ENCODE measurements at places on chromosomes 2 and 18.

- peak; percentile 29 for DNase-seq
These were observed 453 bp downstream of the CABLES1 start for GRCh38 chr18:23135550-23136325.

DNA sequence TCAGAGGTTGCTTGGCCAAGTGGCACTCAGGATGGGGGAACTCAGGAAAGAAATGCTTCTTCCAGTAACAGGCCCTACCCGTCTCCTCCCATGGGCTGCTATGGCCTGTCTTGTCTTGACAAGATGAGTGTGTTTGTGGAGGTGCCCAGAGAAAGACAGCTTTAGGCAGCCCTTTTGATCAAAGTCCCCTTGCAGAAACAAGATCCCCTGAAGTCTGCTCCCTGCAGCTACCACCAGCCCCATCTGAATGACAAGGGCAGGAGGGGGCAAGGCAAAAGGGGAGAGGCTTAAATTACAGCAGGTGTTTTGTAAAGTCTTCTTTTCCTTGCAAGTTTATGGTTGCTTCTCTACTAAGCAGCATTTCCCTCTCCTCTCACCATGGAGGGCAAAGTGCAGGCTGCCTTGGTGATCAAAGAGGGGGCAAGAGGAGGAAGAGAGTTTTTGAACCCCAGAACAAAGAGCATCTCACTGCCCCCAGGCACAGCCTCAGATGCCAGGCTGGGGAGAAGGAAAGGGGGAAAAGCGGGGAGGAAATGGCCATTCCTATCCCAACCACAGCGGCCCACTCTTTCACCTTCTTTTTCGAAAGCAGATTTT, 6.7 kb downstream of the EVA1A start:
- DNase-seq: no peak

- DNase-seq: no peak
These were observed 86.5 kb upstream of the UGP2 start for GRCh38 chr2:63755216-63755615.

GRCh38 chr2:136110526-136110925, 7.4 kb downstream of the CXCR4 start:
- no peak for DNase-seq

GRCh38 chr2:196535742-196536141, 103.8 kb upstream of the CCDC150 start:
- DNase-seq: no peak

DNA sequence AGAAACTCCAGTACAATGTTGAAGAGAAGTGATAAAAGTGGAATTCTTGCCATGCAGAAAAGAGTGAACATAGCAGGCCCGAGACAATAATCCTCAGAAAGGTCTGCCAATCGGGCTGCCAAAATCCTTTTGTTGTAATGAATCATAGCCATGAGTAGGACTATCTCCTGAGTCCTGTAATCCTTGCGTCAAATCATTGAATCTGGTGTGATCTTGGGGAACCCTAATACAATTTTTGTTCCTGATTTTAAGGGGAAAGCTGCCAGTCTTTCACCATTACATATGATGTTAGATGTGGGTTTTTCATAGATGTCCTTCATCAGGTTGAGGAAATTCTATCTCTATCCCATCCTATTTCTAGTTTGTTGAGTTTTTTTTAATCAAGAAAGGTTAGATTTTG, 2.2 kb downstream of the TPGS2 start:
- no peak for DNase-seq

GRCh38 chr2:190627448-190628412, 21.2 kb upstream of the NAB1 start:
- DNase-seq: no peak

DNA sequence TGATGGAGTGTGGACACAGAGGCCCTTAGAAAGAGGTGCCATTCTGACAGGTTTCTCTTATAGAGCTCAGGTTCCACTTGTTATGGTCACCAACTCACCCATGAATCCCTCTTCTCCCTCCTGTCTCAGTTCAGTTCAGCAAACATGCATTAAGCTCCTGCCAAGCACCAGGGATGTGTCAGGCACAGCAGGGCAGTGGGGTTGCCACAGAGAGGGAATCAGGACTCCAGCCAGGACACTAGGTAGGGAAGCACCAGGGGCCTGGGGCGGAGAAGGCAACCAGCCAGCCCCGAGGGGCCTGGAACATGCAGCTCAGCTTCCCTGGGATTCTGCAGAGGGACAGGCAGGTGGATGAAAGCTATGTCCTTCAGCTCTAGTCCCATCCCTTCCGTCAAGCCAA, 44.6 kb downstream of the TOGARAM2 start:
- DNase-seq: no peak

- no peak for DNase-seq
These were observed 306.2 kb upstream of the CXCR4 start for GRCh38 chr2:136424112-136424511.

- DNase-seq: no peak
These were observed 824.2 kb upstream of the FAM98A start for GRCh38 chr2:34423301-34423700.

DNA sequence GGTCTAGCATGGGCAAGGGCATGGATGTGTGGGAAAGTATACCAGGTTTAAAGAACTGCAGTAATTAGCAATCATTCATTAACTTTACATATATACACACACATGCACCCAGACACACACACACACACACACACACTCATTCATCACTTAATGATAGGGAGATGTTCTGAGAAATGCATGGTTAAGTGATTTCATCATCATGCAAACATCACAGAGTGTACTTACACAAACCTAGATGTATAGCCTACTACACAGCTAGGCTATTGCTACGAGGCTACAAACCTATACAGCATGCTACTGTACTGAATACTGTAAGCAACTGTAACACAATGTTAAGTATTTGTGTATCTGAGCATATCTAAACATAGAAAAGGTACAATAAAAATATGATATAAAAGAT, 83.6 kb downstream of the COLEC12 start:
- no peak for DNase-seq

DNA sequence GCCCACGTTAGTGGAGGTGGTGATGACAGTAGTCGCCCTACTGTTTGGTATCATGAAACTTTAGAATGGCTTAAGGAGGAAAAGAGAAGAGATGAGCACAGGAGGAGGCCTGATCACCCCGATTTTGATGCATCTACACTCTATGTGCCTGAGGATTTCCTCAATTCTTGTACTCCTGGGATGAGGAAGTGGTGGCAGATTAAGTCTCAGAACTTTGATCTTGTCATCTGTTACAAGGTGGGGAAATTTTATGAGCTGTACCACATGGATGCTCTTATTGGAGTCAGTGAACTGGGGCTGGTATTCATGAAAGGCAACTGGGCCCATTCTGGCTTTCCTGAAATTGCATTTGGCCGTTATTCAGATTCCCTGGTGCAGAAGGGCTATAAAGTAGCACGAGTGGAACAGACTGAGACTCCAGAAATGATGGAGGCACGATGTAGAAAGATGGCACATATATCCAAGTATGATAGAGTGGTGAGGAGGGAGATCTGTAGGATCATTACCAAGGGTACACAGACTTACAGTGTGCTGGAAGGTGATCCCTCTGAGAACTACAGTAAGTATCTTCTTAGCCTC, 16.2 kb downstream of the MSH6 start:
- DNase-seq: no peak

GRCh38 chr2:172248785-172249187, 146.1 kb upstream of the DLX2 start:
- DNase-seq: no peak

DNA sequence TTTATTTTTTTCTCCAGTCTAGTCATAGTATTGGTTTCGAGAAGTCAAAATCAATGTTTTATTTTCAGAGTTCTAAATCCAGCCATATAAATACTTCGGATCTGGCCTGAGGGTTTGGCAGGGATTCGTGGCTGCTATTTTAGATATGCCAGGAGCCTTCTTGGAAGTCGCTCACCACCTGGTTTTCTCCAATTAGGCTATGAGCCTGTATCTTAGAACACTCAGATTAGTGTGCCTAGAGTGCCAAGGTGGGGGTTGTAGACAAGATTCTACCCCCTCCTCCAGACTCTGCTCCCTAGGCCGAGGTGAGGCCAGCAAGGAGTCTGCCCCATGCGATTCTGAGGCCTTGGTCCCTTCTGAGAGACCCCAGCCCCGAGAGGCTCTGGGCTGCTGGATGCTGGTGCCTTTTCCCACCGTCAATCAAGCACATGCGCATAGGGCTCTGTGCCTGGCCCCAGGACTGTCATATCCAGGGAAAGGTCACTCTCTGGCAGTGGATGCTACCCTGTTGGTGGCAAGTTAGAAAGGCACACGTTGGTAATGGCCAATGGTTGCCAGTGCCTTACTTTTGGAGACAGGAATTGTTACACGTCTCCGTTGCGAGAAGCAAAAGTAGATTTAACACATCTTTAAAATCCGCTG, 197.1 kb downstream of the AGAP1 start:
- DNase-seq: no peak

DNA sequence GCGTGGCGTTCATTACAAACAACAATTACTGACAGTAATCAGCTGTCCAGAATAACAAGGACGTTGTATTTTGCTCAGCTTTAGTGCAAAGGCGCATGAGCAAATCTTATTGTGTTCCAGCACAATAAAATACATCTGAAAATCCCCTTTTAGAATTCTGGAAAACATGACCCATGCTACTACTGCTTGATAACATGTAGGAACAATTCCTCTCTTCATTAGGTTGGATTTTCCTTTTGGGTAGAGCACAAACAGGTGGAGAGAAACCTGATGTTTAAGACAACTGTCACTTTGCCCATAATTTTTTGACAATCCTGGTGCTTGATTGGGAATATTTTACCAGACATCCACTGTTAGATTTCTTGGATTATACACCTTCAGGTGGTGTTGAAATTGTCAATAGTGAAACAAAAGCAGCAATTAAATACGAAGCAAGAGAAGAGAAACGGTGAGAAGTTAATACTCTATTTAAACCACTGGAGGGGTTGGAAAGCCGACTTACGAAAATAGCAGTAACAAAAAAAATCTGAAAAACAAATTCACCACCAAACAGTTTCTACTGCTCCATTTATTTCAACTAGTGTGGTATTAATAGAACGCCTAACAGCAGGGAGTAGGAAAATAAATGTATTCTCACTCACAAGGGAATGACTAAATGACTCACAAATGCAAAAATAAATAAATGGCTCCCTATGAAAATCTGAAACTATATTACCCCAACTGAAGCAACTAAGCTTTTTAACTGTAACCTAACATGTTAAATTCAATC, 102.7 kb downstream of the CPO start:
- DNase-seq: no peak

GRCh38 chr18:34773378-34773777, 63.3 kb downstream of the DTNA start:
- no peak for DNase-seq

GRCh38 chr18:74503137-74503536, 7.0 kb downstream of the CNDP2 start:
- no peak for DNase-seq

GRCh38 chr2:15023221-15023620, 390.7 kb downstream of the LRATD1 start:
- DNase-seq: no peak

DNA sequence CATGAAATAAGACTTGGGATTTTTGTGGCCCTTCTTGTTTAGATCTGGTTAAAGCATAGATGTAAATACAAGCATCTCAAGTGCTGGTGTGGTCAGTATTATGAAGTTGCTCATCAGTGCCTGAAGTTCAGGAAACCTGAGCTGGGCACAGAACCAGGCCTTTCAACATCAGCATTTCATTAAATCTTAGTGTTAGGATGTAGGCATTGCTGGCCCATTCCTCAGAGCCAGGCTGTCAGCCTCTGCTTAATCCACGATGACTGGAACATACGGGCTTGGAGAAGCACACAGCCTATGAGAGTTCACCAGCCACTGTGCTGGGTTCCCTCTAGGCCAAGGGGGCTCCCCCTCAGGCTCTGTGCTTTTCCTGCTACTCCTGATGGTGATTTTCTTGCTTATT, 270.2 kb downstream of the EN1 start:
- no peak for DNase-seq

- no peak for DNase-seq
These were observed 97.8 kb upstream of the SLC35G4 start for GRCh38 chr18:11511434-11512095.

- DNase-seq: no peak
These were observed 390.7 kb upstream of the TMEFF2 start for GRCh38 chr2:192585418-192585817.

DNA sequence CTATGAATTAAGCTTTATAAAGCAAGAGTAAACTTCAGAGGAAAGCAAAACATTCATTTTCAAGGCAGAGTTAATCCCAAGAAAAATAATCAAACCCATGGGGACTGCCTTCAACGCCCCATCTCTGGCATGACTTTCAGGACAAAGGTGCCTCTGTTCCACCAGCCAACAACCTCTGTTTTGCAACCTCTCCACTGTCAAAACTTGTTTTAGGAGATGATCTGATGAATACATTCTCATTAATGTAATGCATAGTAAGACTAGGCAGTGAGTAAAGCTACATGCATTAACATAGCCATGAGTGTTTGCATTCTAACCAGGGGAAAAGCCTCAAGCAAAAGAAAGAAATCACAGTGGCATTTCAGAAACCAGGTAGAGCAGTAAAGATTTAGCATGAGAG, 357.0 kb downstream of the FBXO15 start:
- no peak for DNase-seq

DNA sequence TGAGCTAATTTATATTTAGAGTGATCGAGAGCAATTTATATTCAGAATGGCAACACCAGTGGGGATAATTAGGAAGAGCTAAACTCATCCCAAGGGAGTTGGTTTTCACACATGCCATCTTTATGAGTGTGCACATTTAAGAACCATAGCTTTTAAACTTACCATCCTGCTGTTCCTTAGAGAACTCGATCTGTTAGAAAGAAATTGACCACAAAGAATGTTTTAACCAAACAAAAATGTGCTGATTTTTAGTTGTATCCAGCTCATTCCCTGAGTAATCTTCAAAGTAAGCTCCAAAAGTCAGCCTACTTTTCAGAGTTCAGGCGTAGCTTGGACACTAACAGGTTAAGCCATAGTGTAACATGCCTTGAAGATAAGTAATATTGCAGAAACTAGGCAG, 12.6 kb downstream of the MYL1 start:
- no peak for DNase-seq

DNA sequence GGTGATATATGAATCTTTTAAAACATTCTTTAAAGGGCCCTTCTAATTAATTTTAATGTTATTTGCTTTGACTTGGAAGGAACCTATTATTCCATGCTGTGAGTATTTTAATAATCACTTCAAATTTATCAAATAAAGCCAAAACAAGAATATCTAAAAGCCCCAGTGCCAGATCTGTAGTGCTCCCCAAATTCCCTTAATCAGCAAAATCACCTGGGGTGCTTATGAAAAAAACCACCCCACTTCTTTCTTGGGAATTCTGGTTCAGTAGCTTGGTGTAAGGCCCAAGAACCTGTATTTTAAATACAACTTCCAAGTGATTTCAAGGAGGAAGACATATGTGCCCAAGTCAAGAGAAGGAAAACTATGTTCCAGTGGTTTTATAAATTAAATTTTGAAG, 202.4 kb upstream of the OSR1 start:
- DNase-seq: no peak

DNA sequence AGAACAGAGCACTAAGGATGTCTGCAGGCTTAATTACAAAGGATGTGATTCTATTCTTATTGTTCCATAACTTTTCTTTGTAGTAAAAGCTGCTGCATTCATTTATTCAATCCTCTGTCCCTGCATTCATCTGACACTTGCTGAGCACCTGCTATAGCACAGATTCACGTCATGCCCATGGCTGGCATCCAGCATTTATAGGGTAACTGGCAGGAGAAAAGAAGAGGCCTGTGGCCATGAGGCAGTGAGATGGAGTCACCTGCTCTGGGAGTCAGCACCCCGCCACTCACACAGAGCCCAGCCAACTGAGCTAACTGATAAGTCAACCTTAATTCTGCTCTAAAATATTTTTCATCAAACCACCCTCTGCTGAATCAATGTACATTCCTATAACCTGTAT, 18.3 kb upstream of the CDC42EP3 start:
- no peak for DNase-seq

GRCh38 chr2:157843081-157843480, 33.0 kb downstream of the ACVR1 start:
- no peak for DNase-seq
